ENCODE measurements at places on chromosomes 3 and 15.

DNA sequence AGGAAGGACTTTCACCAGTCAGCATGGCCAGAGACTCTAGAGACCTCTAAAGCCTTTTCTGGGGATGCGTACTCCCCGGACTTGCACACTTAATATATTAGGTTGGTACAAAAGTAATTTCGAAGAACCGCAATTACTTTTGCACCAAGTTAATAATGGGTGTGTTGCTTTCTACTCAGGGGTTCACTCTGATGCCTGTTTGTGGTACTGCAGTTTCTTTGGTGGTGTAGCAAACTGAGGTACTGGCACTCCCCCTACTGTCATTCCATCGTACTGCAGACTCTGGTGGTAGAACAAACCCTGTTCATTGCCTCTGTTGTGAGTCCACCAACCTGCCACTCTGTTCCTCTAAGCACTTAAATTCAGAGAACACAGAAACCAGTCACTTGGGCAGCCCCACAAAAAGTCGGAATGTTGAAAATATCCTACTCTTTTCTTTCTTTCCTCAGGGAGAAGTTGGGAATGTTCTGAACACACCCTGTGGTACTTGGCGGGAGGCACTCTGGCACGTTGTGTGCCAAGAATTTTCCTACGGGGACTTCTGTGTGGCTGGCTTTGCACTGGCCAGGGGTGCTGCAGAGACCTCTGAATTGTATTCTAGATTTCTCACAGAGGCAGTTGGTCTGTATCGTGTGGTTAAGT is 46.3 kb downstream of the GABRG3 start:
- DNase-seq: no peak

- DNase-seq: no peak
Measured at GRCh38 chr15:74060251-74060650, 22.1 kb downstream of the GOLGA6A start.

- no peak for DNase-seq
Measured at GRCh38 chr3:190004656-190005055, 116.0 kb downstream of the P3H2 start.

DNA sequence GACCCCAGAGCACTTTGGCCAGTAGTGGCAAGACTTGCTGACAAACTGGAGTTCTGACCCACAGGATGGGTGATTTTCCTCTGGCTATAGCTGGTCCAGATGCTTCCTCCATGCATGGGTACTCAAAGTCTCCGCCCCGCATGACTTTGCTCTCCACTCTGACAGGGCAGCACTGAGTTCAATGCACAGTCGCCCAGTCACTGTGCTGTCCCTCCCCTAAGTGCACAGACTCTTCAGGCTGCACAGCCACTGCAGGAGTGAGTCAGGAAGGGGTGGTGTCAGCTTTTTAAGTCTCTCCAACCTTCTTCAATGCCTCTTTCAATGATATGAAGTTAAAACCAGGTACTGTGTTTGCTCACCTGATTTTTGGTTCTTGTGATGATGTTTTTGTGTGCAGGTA is 17.8 kb downstream of the TEX9 start:
- no peak for DNase-seq

Measured in Right ventricle myocardium superior (tissue), 1 donor.